Effector memory CD4-positive, alpha-beta T cell (primary cell): ENCODE measurements at places on chromosomes 3 and 15.

GRCh38 chr3:196311-197148 is at the start of gene CHL1:
Gene CHL1 (plus strand): TSS chr3:196763. CDS start chr3:319777, 123,014 bp downstream.
- no peak for DNase-seq

DNA sequence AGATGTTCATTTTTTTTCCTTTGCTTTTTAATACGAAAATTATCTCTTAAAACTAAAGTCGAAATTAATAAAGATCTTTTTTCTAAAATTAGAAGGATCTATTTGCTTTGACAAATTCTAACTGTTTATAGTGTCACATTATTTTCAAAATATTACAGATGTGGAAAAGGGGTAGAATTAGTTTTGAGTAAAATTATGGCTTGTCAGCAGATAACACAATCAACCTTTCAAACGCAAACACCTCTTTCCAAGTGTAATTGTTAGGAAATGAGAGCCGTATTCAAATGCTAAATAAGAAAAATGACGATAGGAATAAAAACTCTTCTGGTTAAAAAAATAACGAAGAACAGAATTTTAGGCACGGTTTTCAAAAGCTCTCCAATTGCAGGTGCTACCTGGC is 704.7 kb downstream of the NLGN1 start:
- no peak for DNase-seq

DNA sequence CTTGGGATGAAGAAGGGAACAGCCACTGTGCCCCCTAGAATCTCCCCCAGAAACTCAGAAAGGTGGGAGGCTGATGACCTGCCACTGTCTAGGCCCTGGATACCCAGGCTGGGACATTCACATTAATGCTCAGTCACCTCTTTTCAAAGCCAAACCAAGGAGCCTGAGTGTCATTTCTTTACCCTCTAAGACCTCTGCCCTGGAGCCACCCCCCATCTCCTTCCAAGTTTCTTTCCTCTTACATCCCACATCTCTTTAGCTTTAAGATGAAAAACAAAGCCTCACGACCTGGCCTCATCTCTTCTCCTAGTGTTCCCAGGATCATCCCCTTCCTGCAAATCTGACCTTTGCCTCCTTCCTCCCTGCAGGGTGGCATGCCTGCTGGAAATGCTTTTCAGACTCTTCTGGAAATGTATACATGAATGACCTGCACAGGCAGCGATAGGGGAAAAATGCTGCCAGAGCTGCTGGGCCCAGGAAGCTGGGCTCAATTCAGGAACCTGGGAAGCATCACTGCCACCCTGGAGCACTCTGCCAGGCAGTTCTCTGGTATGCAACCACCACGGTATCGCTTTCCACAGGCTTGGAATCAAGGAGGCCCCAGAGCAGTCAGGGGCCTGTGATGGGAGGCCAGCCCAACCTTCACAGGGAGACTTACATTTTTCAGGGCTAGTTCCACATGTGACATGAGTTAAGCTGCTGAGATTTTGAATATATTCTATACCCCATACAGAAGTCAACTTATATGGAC is 67.6 kb downstream of the DAPK2 start:
- no peak for DNase-seq

GRCh38 chr15:53247041-53247708 is 457.0 kb upstream of the ONECUT1 start:
- no peak for DNase-seq

GRCh38 chr3:16504692-16505091 is 8.8 kb downstream of the RFTN1 start:
- DNase-seq: no peak

DNA sequence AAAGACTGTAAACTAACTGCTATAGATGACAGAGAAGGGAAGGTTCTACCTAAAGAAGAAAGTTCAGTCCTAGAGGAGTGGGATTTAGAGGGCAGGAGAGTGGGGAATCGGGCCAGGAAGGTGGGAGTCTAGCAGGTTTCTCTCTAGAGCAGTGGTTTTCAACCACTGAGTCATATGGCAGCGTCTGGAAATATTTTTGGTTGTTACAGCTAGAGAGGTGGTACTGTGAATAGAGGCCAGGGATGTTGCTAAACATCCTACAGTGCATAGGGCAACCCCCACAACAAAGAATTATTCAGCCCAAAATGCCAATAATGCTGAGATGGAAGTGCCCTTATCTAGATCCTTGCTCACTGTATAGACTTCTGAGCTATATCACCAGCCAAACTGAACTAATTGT is 28.7 kb downstream of the ATP1B3 start:
- DNase-seq: no peak

DNA sequence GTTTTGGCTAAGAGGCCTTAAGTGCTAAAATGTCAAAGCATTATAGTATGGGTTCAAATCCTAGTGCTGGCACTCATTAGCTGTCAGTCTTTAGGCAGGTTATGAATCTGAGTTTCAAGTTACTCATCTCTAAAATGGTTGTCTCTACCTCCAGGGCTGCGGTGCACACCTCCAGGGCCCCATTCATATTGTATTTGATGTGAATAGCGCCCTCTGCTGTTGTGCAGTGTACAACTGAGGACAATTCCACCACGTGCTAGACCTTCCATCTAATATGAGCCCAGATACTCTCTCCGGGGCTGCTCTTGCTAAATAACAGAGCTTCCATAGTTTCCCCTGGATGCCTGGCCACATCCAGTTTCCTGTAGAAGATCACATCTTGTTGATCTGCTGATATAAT is 54.3 kb downstream of the OXNAD1 start:
- DNase-seq: peak; percentile 65

DNA sequence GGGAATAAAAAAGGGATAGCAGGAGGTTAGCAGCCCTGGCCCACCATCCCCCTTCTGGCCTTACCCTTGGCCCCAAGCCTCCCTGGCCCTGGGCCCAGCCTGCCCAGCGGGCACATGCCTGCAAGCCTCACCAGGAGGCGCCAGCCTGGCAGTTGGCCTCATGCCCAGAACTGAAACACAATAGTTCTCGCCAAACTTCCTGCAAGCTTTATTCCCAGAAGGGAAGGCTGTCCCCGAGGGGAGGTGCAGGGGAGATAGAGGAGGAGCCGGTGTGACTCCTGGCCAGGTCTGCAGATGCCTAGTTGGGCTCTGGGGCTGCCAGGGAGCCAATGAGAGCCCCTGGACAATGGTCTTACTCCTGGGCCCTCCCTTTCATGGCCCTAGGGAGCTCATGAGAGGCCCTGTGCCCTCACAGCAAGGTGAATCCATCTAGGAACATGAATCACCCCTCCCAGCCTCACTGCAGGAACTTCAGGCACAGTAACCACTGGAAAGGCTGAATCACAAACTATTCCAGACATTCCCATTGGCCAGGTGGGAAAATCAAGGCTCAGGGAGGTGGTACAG is 4.0 kb downstream of the CCDC33 start:
- no peak for DNase-seq

DNA sequence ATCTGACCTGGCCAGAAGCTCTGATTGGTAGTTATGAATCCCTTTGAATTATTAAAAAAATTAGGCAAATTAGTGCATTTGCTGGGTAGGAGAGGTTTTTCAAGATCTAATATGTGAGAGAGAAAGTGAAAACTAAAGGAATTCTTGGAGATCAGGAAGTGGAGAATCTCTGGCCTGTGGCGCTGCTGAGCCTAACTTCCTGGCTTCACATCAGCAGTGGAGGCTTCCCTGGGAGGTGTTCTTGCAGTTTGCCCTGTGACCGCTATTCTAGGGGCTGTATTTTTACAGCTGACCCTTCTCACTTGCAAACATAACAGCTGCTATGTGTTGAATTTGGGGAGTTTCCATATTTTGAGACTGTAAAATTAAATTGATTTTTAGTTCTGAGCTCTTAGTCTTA is 166.4 kb downstream of the ATG7 start:
- no peak for DNase-seq
